ENCODE measurements at places on chromosomes 7 and 10.

- DNase-seq: no peak
Measured at GRCh38 chr10:88913127-88913526, 33.1 kb downstream of the STAMBPL1 start.

- no peak for DNase-seq
Measured at GRCh38 chr10:118107541-118107940, 60.8 kb upstream of the RAB11FIP2 start.

GRCh38 chr10:119379466-119380071 is 162.9 kb downstream of the RGS10 start:
- no peak for DNase-seq

DNA sequence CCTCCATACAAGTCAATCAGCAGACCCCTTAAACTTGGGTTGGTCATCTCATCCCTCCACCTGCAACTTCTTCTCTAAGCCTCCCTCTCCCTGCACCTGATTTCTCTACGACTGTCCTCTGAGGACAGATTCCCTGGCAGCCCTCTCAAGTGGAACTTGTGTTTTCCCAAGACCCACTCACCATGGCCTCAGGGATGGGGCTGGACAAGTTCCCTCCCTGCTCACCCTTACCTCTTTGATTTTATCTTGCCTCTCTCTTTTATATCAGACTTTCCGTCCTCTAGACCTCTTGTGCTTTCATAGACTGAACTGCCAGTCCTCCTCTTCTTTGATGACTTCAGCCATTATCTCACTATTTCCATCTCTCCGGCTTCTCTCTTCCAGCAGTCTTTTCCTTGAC is 46.2 kb upstream of the ARL4A start:
- no peak for DNase-seq

DNA sequence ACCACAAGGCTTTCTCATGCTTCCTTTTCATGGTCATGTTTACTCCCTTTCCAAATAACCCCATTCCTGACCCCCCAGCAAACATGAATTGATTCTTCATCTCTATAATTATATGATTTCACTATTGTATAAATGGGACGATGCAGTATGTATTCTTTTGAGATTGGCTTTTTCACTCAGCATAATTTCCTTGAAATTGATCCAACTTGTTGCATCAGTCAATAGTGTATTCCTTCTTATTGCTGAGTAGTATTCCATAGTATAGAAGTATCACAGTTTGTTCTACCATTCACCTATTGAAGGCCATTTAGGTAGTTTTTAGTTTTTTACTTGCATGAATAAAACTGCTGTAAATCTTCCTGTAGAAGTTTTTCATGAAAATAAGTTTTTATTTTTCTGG is 264.7 kb downstream of the BAMBI start:
- no peak for DNase-seq

- no peak for DNase-seq
Measured at GRCh38 chr10:103278862-103279298, 1.9 kb downstream of the INA start.

DNA sequence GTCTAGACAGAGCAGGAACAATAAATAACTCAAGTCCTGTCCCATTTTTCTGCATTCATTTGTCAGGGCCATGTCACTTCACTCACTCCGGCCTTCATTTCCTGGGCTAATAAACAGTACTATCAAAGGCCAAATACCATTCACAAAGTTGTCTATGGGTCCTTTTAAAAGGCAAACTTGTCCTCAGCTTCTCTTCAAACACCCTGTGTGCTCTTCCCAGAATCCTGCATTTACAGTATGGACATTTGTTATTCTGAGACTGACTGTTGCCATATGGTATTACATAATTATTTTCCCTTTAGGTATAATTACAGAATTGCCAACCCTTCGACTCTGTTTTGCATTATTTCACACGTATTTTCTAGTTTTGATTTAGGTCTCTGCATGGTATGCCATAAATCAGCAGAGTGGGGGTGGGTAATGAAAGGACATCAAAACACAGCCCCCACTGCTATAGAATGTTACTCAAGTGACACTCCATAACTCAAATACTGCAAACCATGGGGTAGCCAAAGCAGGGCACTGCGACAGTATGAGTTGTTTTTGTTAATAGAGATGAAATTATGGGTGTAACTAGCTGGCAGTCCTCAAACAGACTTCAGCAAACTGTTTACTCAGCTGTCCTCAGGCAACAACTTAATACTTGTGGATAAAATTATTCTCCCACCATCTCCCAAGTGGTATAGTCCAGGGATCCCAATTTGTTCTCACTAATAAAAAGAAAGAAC is 183.7 kb downstream of the TRIL start:
- DNase-seq: no peak

DNA sequence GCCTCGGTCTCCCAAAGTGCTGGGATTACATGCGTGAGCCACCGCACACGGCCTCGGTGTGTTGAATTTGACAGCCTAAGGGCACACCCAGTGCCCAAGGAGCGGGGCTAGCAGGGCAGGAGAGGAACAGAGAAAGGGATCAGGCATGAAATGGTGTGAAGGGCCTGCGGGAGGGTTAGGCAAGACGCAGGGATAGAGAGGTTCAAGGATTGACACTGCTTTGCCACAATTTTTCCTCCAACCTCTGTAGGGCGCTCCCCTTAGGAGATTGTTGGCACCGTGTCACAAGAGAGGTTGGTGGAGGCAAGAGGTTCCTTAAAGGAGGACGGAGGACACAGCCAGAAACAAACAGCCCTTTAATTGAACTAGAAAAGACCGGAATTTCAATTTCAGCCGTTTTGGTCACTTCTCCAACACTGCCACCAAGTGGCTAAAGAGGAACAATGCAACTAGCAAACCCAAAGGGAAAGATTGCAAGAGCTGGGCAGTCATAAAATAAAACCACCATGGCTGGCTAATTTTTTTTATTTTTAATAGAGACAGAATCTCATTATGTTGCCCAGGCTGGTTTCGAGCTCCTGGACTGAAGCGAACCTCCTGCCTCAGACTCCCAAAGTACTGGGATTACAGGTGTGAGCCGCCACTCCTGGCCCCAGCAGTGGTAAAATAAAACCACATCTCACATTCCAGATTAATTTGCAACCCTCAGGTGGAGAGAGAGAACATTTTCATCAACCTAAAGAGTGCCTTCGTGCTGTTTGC is 6.9 kb upstream of the CREB3L2 start:
- DNase-seq: no peak

DNA sequence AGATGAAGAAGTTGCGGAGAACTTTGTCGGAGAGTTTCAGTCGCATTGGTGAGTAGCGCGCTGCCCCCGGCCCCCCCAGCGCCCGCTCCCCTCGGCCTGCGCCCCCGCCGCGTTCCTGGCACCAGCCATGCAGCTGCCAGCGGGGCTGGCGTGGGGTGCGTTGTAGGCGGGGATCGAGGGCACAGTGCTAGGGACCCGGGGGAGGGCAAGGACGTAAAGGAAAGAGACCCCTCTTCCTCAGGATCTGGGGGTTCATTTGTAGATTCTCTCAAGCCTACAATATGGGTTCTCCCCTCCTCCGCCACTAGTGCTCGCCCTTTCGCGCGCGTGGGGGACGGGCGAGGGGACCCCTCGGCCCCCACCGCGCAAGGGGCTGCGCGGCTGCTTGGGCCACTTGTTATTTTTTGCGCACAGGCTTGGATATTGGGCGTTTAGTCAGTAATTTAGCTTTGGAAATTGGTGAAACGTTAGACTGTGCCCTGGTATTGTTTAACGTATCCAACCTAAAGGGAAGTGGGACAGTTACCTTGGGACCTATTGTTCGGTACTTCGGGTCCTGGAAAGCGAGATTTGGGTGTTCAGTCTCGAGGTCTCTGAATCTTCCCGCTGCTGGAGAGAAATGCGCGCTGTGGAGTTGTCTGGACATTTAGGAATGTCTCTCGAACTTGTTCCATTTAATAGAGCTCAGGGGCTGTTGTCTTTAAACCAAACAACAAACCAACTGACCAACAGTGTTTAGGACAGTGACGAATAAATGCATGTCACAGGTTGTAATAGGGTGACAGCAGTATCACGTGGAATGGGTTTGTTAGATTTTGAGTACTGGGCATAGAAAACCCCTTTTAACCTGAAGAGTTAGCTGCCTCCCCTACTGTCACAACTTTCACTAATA is 796 bp downstream of the CDK14 start:
- no peak for DNase-seq

DNA sequence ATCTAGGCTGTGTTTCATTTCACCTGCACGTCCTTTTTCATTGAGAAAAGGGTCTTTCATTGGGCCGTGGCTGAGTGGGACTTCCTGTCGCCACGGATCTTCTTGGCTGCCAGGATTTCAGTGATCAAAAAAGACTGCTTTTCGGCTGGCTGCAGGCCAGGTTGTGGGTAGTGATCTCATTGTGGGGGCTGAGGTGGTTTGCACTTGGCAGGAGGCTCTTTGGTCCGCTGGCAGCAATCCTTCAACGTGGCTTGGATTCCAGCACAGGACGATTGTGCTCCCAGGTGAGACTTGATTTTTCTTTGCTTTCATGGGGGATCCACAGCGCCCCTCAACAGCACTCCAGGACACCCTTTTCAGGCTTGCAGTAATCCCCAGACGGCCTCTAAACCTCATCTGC is 29.0 kb upstream of the ZNF273 start:
- no peak for DNase-seq

DNA sequence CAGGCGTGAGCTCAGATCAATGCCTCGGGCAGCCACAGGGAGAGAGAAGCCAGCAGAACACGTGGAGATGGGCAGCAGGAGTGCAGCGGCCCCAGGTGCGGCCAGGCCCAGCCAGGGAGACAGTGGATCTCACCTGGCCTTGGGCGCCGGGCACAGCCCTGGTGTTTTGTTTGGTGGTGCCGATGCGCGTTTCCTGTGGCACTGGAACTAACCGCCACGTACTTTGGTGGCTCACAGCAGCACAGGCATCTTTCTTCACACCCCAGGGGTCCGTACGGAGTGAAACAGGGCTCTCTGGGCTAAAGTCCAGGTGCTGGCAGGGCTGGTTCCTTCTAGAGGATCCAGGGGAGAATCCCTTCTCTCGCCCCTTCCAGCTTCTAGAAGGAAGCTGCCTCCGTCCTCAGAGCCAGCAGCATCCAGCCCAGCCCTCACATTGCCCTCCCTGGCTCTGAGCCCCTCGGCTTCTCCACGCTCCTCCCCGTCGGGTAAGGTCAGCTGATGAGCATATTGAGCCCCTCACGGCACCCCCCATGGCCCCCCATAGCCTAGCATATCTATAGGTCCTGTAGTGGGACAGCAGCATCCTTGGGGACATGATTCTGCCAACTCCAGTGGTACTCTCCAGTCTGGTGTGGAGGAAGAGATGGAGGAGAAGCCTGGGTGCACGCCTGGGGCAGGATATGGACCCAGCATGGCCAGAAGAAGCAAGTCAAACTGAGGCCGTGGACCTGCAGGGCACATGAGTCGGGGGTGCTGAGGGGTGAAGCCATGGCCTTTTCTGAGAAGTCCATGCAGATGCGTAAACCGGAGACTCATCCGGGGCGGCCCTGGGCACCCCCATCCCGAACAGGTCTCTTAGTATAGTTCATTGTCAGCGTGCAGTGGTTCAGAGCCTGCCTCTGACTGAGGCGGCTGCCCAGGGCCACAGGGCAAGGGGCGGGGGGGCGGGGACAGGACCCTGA is 43.4 kb upstream of the PPP2R2D start:
- no peak for DNase-seq

GRCh38 chr10:45179691-45180090 is 135.7 kb downstream of the OR13A1 start:
- DNase-seq: no peak

GRCh38 chr10:60951272-60951724 is 7.3 kb upstream of the RHOBTB1 start:
- DNase-seq: peak; percentile 84

DNA sequence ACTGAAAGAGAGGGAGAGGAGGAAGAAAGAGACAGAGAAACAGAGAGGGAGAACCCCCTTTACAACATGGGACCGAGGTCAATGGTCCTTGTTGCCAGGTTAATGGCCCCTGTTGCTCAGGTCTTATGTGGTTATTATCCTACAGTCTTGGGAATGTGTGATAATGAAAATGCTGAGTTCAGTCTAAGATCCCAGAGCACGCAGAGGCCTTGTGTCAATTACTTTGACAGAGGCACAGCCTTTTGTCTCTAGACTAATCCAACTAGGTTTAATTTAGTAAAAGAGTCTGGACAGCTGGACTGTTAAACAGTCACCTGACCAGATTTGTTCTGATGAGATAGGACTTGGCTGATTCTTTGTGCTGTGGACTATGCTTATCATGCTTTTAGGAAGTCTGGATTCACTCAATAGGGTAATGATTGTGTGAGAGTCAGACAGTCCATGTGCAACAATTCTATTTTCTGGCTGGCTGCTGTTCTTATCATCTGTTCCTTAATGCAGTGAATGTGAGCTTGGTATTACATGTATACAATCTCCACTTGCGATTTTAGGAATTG is 157.4 kb upstream of the MAGI2 start:
- DNase-seq: no peak

DNA sequence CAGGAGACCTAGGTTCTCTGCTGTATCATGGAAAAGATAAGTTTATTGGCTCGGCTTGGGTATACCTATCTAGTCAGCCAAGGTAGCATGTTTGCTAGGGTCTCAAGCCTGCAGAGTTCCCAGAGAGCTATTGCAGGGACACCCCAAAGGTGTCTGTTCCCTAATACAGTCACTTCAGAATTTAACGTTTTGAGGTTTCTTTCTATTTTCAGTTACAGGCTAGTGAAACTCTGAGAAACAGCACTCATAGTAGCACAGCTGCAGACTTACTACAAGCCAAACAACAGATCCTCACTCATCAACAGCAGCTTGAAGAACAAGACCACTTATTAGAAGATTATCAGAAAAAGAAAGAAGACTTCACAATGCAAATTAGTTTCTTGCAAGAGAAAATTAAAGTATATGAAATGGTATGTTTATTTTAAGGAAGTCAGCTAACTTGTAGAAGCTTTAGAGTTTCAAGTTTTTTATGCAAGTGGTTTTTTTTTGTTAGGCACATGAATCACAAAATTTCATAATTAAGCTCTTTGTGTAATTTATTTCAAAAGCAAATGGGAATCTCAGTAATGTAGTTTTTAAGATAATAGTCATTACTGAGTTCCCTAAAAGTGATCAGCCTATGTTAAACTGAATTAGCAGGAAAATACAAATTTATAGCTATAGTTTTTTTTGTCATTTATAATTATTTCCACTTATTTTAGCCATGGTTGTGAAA is 54.9 kb downstream of the AKAP9 start:
- no peak for DNase-seq

DNA sequence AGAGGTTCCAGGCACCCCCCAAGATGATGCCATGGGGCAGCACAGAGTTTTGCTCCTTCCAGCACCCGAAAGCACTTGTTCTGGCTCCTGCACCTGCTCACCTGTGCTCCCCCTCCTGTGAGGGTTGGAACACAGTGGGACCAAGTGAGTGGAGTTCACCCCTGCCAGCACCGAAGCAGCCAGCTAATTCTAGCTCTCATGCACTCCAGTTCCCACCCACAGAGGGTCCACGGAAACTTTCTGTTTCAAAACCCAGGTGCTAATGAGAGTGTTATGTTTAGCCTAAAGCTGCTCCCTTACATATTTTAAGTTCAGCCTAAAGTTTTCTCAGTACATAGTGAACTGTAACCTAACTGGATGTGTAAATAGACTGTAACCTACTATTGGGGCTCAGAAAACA is 42.6 kb upstream of the SLC35G1 start:
- no peak for DNase-seq

DNA sequence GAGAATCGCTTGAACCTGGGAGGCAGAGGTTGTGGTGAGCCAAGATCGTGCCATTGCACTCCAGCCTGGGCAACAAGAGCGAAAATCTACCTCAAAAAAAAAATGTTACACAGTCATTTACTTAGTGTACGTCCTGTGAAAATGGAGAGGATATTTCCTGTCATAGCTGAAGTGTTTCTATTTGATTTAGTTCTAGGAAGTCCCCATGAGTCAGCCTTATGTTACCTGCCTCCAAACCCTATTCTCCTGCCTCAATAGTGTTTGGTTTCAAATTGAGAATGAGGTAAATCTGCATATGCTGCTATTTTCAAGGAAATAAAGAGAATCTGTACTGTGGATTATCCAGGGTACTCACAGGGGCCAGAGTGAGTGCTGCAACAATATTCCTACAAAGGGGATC is 1284.5 kb upstream of the AUTS2 start:
- no peak for DNase-seq
